ENCODE measurements at places on chromosomes 3 and 15. TPM values are rescaled to one million over a fixed set of nuclear protein-coding genes. Genes with fewer than 3 reads are reported as not detected.

Gene C15orf61
- 2.5 TPM for total RNA-seq

Gene ROPN1
- total RNA-seq: not detected

Gene IQCH
- total RNA-seq: 5.6 TPM

Gene CPLX3
- 1.3 TPM for total RNA-seq

Gene GOLGA8T
- not detected for total RNA-seq

Gene ASB14
- 0.66 TPM for total RNA-seq

Gene CYP1A1
- total RNA-seq: 1.2 TPM

Gene RARRES1
- 2.5 TPM for total RNA-seq

Gene ADGRG7
- total RNA-seq: not detected

Gene SEC62
- 56.9 TPM for total RNA-seq

Gene MAGEF1
- total RNA-seq: 48.8 TPM

Gene P2RY13
- 0.84 TPM for total RNA-seq

Gene BAHD1
- total RNA-seq: 18.6 TPM

Gene EIF3J
- 57.0 TPM for total RNA-seq

Gene NAA80
- total RNA-seq: 3.9 TPM

Gene PLSCR1
- 66.7 TPM for total RNA-seq

Gene RASSF1
- total RNA-seq: 18.2 TPM

Gene SOX14
- total RNA-seq: 8.7 TPM

Gene MCTP2
- total RNA-seq: 3.1 TPM

Gene EFHB
- total RNA-seq: 1.0 TPM
